Amygdala (tissue), 56 donors: ENCODE measurements at places on chromosomes 6 and 20.

GRCh38 chr6:9412951-9413559, 977.7 kb upstream of the SLC35B3 start:
- DNase-seq, result no peak

DNA sequence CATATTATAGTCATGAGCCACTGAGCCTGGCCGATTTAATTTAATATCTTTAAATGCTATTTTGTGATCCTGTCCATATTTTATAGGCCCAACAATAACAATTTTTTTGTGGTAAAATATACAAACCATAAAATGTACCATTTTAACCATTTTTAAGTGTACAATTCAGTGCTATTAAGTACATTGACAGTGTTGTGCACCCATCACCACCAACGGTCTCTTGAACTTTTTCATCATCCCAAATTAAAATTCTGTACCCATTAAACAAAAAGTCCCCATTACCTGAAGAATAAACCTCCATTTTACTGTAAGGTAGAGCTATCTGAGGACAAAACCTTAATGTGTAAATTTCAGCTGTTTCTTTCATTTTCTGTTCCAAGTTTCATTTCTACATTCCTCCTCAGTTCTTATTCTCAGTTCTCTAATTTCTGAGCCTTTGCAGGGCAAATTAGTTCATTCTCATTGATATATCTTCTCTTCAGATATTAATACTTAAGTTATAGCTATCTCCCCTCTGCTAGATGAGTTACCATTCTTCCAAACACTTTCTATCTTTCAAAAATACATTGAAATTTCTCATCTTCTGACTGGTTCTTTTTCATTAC, 10.3 kb downstream of the MTO1 start:
- no peak for DNase-seq

- no peak for DNase-seq
Measured at GRCh38 chr20:22577515-22578220, 6.7 kb downstream of the FOXA2 start.

DNA sequence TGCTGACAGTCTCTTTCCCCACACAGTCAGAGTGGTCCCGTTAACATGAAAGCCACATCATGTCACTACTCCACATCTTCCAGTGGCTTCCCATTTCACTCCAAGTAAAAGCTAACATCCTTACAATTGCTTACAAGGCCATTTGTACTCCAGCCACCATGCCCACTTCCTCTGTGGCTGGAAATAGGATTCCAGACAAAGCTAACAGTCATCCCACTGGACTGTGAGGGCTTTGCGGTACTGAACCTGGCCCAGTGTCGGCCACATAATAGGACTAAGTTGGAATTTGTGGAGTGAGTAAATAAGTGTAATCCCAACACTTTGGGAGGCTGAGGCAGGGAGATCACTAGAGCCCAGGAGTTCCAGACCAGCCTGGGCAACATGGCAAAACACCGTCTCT, 10.9 kb downstream of the CCM2L start:
- DNase-seq, result no peak

DNA sequence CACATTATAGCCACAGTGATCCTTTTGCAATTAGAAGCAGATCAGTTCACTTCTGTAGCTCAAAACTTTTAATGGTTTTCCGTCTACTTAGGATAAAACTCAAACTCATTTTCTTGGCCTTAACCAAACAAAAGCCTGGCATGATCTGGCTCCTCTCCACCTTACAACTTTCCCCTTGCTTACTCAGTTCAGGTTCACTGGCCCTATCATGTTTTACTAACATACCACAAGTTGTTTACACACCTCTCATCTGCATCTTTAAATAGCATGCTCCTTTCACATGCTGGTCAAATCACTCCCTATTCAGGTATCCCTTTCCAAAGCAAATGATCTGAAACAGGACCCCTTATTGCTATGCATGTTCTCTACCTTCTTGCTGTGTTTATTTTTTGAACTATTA, 191.4 kb upstream of the FAM83B start:
- no peak for DNase-seq

GRCh38 chr6:43740961-43741764, 28.8 kb upstream of the VEGFA start:
- DNase-seq, result no peak

- DNase-seq, result no peak
Measured at GRCh38 chr20:17878069-17878911, 90.3 kb downstream of the SNX5 start.

- DNase-seq, result no peak
Measured at GRCh38 chr6:40477246-40478126, 109.7 kb downstream of the LRFN2 start.

DNA sequence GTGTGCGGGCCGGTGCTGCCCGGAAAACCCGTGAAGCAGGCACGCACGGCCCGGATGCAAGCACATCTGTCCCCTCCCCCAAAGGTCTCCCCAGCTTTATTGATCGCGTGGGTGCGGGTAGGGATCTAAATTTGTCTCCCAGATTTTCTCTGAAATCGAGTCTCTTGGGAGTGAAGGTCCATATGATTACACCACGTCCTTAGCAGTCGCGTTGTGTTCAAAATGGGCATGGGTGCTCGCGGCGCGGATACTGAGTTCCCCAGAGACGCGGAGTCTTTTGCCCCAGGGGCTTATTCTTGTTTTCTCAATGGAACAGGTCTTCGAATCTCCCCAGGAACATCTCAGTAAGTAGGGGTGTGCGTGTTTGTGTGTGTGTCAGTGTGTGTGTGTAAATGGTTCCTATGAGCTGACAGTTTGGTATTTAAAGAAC, 2.8 kb upstream of the ZNF292 start:
- DNase-seq, result no peak

DNA sequence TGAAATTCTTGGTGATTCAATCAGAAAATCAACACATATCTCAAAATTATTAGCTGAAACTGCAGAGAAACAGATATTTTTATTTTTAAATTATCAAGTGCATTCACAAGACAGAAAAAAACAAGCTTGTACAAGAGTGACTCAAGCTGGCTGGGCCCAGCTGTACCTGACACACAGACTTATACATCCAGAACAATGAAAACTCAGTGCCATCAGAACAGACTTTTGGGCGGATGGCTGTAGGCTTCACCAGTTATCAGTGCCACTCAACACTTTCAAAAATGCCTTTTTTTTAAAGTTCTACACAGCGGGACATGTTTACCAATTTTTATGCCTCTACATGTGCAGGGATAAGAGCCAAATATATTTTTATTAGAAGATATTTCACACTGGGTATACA, 102.8 kb downstream of the MYB start:
- no peak for DNase-seq

GRCh38 chr20:52572687-52573086, 381.1 kb upstream of the ZFP64 start:
- no peak for DNase-seq

DNA sequence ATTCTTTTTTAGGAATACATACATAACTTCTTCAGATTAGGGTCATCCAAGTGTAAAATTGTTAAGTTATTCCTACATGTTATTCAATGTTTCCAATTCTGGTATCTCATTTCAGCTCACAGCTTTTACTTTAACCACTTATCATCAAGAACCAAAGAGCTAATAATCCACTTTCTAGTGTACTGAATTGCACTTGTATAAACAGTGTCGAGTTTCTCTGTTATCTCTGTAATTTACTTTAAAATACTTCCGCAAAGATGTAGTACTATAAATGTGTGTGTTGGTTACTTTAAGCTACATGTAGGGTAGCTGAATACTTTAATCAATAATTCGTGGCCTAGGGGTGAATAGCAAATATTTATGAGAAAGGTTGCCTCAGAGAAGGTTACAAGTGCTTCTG, 8.8 kb upstream of the GJA1 start:
- DNase-seq, result no peak
